ENCODE measurements at places on chromosomes 7 and 10.

DNA sequence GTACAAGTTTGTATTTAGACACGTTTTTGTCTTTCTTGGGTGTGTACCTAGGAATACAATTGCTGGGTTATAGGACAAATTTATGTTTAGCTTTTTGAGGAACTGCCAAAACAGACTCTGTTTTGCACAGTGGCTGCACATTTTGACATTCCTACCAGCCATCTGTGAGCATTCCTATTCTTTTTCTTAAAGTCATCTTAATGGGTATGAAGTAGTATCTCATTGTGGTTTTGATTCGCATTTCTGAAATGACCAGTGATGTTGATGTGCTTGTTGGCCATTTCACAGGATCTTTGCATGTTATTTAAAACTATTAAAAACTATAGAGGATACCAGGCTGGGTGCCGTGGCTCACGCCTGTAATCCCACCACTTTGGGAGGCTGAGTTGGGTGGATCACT, 32.6 kb upstream of the IL15RA start:
- no peak for DNase-seq

DNA sequence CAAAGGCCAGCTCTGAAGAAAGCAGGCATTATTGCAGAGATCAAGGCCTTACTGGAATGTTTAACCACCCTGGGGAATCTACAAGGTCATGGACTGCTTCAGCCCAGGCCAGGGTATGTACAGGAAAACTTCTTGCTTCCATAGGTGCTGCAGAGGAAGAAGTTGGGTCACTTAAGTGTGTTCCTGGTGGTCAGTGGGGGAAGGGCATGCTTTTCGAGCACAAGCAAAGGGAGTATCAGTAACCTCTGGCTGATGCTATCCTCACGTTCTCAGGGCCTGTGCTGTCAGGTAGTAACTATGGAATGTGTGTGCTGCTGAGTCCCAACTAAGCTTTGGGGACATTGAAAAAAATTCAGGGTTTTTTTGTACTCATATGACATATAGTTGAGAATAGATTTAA, 234.0 kb upstream of the SP4 start:
- no peak for DNase-seq

DNA sequence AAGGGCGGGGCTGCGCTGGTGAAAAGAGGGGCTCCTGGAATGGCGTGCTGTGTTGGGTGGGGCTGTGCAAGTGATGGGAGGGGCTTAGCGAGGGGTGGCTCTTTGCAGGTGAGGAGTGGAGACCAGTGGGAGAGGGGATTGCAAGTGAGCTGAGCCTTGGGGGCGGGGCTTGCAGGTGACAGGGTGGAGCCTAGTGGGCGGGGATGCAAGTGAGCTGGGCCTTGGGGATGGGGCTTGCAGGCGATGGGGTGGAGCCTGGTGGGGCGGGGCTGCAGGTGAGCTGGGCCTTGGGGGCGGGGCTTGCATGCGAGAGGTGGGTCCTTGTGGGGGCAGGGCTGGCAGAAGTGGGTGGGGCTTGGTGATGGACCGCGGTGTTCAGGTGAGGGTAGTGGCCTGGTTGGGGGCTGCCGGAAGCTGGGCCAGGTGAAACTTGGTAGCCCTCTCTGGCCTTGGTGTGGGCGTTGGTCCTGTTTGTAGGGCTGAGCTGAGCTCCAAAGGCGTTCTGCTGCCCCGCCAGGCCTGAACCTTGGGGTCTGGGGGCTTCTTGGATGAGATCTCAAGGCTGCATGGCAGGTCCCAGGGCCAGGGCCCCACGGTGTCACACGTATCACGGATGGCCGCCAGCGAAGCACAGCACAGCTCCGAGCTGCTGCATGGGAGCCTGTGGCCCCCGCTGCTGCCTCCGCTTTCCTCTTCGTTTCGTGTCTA, 743 bp upstream of the PITRM1 start:
- no peak for DNase-seq

DNA sequence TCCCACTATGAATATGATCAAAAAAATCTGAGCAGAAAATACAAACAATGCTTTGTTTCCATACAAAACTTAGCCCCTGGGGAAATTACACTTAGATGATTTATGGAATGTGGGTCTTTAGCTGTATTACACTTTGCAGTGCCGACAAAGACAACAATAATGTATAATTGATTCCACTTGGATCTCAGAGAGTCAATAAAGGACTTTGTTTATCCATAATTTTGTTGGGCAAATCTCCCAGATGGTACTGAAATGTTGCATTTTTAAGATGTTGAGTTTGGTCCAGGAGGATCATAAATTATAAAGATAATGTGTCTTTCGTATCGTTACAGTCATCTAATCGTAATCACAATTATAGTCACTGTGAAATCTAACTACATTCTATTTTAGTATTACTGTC, 66.9 kb upstream of the DOCK1 start:
- DNase-seq: no peak

- DNase-seq: no peak
Measured at GRCh38 chr10:79081353-79082034, 12.7 kb downstream of the ZMIZ1 start.

- no peak for DNase-seq
Measured at GRCh38 chr7:127673902-127674301, 21.9 kb downstream of the SND1 start.

All from GM20000 (cell line).